ENCODE measurements at places on chromosomes 16 and 17. TPM values are rescaled to one million over a fixed set of nuclear protein-coding genes. Genes with fewer than 3 reads are reported as not detected.

GRCh38 chr17:18950944-18951905 lies 740 bp upstream of the SLC5A10 start:
- H3K4me3 ChIP-seq: no peak overlapping the region
- peaks cover 8% of the 10 kb centered on the region for H3K4me1 ChIP-seq
- no peak for DNase-seq

DNA sequence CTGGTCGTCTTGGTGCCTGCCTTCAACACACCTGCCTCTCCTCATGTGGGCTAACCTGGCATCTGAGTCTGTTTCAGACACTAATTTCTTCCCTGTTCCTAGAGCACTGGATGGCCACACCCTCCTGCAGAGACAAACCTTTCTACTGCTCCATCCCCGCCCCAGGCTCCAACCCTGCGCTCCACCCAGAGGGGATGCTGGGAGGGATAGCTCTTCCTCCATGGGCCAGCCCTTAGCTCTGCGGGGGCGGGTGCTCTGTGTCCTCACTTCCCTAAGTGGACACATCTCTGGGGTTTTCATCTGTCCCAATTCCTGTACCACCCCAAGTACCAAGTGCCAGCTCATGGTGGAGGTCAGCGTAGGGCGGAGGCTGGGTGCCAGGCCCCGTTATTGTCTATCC lies 11.0 kb upstream of the CRISPLD2 start:
- no peak overlapping the region for H3K4me3 ChIP-seq
- no peaks in the 10 kb centered on the region for H3K27me3 ChIP-seq
- H3K4me1 ChIP-seq: peaks cover 17% of the 10 kb centered on the region
- H3K27ac ChIP-seq: no peak overlapping the region

DNA sequence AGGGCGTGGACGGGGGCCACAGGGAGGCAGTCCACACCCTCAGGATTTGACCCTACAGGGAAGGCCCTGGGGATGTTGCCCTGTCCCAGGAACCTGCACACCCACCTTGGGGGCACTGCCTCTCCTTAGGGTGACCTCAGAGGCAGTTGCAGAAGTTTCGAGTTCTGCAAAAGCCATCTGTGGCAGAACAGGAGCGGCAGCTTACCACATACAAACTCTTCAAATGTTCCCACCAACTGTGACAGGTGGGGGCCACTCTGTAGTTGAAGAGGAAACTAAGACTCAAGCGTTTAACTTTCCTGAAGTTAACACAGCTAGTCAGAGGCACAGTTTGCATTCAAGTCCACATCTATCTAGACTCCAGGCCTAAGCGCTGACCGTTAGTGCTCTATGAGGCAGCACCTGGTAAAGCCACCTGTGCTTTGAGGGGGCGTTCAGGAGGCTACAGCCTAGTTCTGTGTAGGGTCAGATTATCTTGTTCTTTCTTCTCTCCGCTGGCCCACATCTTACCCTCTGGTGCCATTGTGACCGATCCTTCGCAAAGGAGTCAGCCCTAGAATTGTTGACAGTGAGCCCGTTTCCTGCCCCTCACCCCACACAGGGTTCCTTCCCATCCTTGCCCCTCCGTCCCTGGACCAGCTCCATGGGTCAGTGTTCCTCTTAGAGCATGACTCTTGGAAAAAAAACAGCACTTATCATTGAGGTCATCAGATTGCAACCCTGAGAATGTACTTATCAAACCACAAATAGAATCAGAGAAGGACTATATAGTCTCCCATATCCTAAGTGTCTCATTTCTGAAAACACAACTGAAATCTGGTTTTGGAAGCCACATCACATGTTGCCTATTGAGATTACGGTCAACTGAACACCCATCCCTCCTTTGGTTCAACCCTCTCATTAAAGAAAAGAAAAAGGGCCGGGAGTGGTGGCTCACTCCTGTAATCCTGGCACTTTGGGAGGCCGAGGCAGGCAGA lies 45.4 kb downstream of the CDH1 start:
- H3K36me3 ChIP-seq: no peaks in the 10 kb centered on the region
- H3K4me3 ChIP-seq: peak overlapping the region; percentile 21
- DNase-seq: peak; percentile 52
- H3K27me3 ChIP-seq: no peaks in the 10 kb centered on the region
- H3K27ac ChIP-seq: peak overlapping the region; percentile 93

DNA sequence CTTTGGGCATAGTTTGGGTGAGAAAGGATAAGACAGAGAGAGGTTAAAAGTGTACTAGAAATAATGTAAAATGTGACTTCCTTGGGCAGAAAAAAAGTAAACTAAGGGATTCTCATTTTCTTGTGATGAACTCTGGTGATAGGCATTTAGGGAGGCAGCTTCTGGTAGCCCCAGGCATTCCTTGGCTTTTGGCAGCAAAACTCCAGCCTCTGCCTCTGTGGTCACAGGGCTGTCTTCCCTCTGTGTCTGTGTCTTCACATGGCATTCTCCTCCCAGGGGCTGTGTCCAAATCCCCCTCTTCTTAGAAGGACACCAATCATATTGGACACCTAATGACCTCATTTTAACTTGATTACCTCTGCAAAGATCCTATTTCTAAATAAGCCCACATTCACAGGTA lies 54.7 kb downstream of the HS3ST3B1 start:
- H3K36me3 ChIP-seq: peaks cover 3% of the 10 kb centered on the region
- H3K27ac ChIP-seq: no peak overlapping the region
- DNase-seq: no peak
- H3K27me3 ChIP-seq: no peaks in the 10 kb centered on the region

DNA sequence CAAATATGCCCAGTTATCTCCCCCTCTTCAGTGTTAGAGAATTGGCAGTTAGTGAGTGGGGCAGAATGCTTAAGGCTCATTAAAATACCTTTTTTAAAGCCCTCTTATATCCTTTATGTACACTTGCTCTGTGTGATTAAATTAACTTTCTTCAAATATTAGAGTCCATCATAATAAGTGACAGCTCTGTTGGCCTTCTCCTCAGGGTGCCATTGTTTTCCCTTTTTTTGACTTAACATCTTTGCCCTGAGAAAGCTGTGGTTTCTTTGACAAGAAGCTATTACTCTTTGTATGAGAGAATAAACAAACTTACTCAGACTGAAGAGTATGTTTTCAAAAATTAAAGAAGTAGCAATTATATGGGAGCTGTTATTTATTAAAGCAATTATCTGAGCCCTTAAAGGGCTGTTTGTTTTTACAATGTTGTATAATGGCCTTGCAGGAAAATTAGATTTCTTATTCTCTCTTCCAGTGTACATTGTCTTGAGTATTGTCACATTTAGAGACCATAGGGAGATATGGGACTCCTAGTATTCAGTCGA lies 13.4 kb downstream of the RBBP6 start:
- H3K27me3 ChIP-seq: no peaks in the 10 kb centered on the region
- no peaks in the 10 kb centered on the region for H3K4me1 ChIP-seq
- DNase-seq: no peak
- H3K36me3 ChIP-seq: no peaks in the 10 kb centered on the region
- no peak overlapping the region for H3K27ac ChIP-seq

GRCh38 chr16:35184356-35184870 lies 1725.0 kb downstream of the TP53TG3F start:
- no peak overlapping the region for H3K4me3 ChIP-seq
- H3K4me1 ChIP-seq: no peaks in the 10 kb centered on the region
- H3K27me3 ChIP-seq: no peaks in the 10 kb centered on the region
- no peak for DNase-seq
- no peaks in the 10 kb centered on the region for H3K36me3 ChIP-seq

- no peak for DNase-seq
- peaks cover 19% of the 10 kb centered on the region for H3K36me3 ChIP-seq
- peak overlapping the region; percentile 79 for H3K4me3 ChIP-seq
These were observed 4.2 kb downstream of the MSI2 start for GRCh38 chr17:57260325-57261083.

DNA sequence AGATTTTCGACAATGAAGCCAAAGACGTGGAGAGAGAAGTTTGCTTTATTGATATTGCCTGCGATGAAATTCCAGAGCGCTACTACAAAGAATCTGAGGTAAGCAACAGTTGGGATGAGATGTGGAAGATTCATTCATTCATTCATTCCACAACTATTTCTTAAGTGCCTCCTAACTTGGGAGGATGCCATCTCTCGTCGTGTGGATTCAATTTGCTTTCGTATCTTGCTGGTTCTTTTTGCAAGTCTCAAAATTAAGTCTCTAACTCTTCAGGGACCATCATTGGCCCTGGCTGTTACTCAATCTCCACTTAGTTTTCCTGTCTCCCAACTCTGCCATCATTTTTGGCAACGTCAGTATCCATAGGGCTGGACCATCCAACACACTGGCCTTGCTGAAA lies 85.6 kb upstream of the NOL11 start:
- no peaks in the 10 kb centered on the region for H3K27me3 ChIP-seq
- H3K4me1 ChIP-seq: no peaks in the 10 kb centered on the region
- no peak overlapping the region for H3K4me3 ChIP-seq
- H3K27ac ChIP-seq: no peak overlapping the region
- no peak for DNase-seq
- peaks cover 24% of the 10 kb centered on the region for H3K36me3 ChIP-seq

GRCh38 chr17:68200689-68201417 lies 47.0 kb upstream of the AMZ2 start:
- peaks cover 34% of the 10 kb centered on the region for H3K4me1 ChIP-seq
- peak overlapping the region; percentile 33 for H3K4me3 ChIP-seq
- DNase-seq: peak; percentile 54

FSCN2 gene
- 0.47 TPM for total RNA-seq

NHLRC4 gene
- 5.5 TPM for total RNA-seq

SOCS1 gene
- 8.3 TPM for total RNA-seq

GAST gene
- total RNA-seq: 5.0 TPM

B3GNT9 gene
- total RNA-seq: 1.3 TPM

CCL8 gene
- 1.4 TPM for total RNA-seq

Data from thymus (tissue), 14 donors.